ENCODE measurements at places on chromosomes 3 and 15.

- no peak for DNase-seq
These were observed 222.5 kb downstream of the NR2F2 start for GRCh38 chr15:96553006-96553405.

DNA sequence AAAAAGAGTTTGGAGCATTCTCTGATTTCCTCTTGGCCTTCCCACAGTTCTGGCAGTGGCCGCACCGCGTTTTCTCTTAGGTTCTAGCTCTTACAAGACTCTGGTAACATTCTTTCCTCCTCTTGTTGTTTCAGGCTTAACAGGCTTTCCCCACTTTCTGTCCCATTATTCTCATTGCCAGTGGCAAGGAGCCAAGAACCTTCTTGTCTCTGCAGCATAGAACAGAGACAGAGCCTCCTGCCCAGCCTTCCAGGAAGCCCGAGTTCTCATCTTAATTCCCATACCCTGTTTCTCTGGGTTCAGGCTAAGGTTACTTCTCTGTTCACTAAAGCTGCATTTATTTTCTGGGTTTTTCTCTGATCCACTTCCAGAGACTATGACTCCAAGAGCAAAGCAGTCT lies 61.1 kb downstream of the DUT start:
- DNase-seq: no peak

DNA sequence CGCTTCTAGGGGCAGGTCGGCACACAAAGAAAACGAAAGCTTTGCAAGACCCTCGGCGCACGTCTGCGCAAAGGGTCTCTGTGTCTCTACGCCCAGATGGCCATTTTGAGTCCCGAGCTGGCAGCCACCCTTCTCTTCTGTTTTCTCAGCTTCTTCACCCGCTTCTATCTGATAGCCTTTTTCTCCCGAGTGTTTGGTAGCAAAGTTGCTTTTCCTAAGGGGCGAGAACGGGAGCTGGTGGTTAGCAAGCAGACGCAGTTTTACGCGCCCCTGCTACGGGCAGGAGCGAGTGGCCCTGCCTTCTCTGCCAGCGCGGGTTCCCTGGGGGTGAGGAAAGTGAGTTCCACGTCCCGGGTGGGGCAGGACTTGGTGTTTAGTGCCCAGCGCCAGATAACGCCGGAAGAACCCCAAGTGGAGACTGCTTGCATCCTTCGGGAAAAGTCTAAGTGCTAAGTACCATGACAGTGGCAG lies 2.9 kb upstream of the MKRN2 start:
- DNase-seq: no peak

DNA sequence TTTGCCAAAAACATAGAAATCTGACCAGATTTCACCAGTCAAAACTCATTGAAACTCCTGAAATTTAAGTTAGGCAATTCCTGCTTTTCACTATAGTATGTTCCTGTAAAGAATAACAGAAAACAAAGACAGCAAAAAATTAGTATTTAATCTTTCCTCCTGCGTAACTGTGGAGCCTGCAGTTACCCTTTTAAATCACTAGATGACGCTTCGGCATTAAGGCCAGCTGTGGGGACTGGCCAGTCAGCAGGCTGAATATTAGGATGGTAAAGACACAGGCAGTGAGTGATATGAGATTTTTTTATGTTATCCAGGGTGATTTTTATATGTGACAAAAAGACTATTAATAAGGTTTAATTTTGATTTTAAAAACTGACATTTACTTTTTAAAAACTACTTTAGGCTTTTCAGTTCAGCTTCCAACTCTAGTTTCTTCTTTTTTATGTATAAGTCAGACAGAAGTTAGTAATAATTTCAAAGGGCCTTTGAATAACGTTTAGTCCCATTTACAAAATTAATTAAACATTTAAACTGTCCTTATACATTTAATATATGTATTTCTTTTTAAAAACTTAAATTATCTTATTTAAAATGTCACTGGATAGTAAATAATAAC lies 165.1 kb downstream of the PPM1L start:
- peak; percentile 69 for DNase-seq

GRCh38 chr3:33372218-33373081 lies 67.8 kb downstream of the UBP1 start:
- DNase-seq: peak; percentile 57

DNA sequence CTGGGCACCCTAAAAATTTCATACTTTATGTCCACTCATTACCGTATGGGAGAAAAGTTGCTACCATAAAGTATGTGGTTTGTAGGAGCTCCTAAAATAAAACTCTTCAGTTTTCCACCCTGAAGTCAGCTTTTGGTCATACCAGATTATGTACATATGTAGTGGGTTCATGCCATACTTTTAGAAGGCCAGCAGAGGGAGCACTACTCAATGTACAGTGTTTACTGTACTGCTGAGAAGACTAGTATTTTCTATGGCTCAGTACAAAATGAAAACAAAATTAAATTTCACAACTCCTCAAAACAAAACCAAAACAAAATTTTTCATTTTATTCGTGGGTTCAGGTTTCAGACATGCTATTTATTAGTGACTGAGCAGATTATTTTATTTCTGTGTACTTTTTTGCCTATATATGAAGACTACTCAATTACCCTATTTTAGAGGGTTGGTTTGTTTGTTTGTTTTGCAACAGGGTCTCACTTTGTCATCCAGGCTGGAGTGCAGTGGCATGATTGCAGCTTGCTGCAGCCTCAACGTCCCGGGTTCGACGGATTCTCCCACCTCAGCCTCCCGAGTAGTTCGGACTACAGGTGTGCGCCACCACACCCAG lies 24.3 kb downstream of the NXPE3 start:
- peak; percentile 55 for DNase-seq

DNA sequence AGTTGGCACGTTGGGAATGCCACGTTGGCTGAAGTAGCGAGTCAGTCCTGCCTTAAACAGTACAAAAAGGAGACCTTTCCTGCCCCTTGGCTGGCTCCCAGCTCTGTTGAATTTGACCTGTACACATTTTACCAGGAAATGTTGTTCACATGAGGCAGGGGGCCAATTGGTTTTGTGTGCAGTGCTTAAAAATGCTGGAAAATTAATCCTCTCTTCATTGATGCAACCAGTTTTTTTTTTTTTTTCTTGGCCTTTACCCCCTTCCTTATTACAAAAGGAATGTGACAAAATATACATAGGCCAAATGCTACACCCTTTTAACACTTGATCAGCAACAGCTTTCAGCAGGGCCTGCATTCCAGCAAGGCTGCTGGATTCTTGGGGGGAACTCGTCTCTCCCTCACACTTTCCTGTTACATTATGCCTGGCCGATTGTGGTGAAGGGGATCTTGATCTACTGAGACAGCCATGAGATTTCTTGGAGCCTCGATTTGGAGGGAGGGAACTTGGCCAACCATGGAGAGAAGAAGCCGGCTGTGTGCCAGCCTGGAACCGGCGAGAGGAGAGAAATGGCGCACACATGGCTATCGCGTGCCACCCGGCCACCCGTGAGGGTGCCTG lies 93.1 kb downstream of the DNASE1L3 start:
- no peak for DNase-seq

DNA sequence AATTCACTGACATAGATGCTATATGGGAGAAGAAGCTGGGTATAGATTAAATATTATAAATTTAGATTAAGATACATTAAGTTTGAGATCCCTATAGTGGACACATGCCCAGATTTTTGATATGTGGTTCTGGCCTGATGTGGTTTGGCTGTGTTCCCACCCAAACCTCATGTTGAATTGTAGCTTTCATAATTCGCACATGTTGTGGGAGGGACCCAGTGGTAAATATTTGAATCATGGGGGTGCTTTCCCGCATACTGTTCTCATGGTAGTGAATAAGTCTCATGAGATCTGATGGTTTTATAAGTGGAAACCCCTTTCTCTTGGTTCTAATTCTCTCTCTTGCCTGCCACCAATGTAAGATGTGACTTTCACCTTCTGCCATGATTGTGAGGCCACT lies 189.4 kb upstream of the CD96 start:
- DNase-seq: no peak

DNA sequence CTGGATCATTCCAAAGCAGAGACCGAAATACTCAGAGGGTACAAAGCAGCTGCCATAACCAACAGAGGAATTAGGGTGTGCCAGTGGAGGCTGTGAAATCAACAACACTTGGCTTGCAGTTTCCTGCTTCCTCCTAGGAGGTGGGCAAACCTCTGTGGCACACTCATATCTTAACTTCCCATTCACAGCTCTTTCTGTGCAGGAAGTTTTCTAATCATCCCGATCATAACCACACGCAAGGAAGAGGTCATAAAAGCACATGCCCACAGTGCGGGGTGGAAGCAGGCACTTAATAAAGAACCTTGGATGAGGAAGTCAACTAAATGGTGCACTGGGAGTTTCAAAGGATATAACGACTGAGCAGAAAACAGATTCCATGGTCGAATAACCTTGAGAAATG lies 5.1 kb downstream of the SCAMP2 start:
- no peak for DNase-seq

GRCh38 chr3:132638706-132639105 lies 20.9 kb downstream of the ACAD11 start:
- no peak for DNase-seq

DNA sequence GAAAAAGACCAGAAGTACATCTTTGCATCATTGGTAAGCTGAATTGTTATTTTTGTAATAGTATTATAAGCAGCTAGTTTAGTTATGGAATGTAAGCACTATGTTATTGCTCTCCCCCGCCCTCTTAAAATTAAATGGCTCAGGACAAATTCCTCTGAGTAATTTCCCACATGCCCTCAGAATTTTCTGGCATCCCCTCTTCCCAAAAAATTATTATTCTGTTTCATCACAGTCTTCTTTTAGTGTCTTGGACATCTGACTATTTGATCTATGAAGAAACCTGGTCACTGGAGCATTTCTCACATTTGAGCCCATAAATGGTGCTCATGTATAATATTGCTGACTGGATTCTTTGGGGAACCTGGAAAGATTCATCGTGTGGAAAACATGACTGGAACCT lies 68.3 kb downstream of the KLHL25 start:
- DNase-seq: no peak

GRCh38 chr3:14246414-14246813 lies 67.8 kb downstream of the LSM3 start:
- DNase-seq: no peak

- no peak for DNase-seq
These were observed 260.2 kb downstream of the KLF13 start for GRCh38 chr15:31586841-31587240.

GRCh38 chr15:60937278-60937677 lies 291.8 kb downstream of the RORA start:
- DNase-seq: no peak

DNA sequence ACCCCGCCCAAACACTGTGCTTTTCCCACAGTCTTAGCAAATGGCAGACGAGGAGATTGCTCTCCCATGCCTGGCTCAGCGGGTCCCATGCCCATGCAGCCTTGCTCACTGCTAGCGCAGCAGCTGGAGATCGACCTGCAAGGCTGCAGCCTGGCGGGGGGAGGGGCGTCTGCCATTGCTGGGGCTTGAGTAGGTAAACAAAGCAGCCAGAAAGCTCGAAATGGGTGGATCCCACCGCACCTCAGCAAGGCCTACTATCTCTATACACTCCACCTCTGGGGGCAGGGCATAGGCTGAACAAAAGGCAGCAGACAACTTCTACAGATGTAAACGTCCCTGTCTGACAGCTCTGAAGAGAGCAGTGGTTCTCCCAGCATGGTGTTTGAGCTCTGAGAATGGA lies 27.2 kb upstream of the WDR5B start:
- peak; percentile 40 for DNase-seq

GRCh38 chr15:81863162-81863561 lies 182.7 kb downstream of the MEX3B start:
- no peak for DNase-seq

DNA sequence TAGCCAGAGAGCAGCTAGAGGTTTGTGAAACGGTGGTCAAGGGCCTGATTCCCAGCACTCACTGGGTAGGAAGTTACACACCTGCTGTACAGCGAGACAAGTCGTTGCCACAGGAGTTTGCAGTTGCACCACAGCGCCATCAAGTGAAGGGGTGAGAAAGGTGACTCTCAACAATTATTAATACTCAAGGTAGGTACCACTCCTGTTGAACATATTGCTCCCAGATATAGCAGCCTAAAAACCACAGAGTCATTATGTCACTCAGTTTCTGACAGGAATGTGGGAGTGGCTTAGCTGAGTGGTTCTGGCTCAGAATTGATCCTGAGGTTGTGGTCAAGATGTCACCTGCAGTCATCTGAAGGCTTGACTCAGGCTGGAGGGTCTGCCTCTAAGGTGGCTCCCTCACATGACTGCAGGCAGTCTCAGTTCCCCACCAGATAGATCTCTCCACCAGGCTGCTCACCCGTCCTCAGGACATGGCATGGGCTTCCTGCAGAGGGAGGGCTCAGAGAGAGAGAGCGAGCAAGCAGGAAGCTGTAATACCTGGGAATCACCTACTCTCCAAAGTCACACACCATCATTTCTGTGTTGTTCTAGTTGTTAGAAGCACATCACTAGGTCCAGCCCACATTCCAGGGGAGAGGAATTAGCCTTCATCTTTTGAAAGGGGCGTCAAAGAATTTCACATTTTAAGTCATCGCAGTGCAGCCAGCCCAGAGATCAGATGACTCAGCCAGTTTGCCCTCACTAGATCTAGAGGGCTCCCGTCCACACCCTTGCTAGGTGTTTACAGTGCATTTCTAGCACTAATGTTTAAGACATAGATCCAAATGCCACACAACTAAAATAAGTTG lies 17.0 kb upstream of the ANO10 start:
- peak; percentile 25 for DNase-seq

- no peak for DNase-seq
These were observed 40.1 kb downstream of the FLNB start for GRCh38 chr3:58048301-58048700.

- DNase-seq: no peak
These were observed 12.2 kb downstream of the PRC1 start for GRCh38 chr15:90982135-90982534.

DNA sequence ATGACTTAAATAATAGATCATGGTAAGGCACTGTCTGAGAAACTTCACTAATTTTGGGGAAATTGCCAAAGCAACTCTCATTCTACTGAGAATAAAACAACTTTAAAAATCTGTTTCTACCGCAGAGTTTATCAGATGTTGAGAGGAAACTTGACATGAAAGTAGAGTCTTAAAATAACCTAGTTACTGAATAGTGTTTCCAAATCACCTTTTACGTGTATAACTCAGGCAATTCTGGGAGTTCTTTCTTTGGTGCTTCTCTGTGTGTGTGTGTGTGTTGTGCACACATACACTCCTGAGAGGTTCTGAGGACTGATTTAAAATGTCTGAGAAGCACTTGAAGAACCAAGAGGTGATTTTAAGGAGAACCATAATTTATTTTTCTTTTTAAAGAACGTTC lies 236.6 kb downstream of the SV2B start:
- DNase-seq: no peak

DNA sequence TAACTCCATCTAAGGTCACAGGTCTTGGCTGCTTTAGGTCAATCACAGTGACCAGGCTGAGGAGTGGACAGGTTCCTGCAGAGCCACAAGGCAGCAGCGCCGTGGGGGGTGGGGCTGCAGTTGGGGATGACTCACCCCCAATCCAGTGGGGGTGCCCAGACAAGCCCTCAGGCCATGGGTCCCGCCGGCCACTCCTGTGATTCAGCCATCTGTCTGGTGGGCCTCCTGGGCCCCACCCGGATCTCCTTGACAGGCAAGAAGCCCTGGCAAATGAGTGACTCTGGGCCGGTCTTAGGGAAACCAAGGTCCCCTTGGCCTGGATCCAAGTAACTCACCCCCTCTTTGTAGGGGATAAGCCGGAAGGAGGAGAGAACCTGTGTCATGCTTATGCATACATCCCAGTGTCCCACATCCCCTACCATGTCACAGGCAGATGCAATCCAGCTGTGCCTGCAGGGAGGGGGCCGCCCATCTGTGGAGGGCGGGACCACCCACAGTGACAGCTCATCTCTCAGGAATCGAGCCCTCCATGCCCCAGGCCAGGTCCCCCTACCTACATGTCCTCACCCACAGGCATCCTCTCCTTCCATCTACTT lies 495 bp upstream of the COL7A1 start:
- DNase-seq: peak; percentile 79

- no peak for DNase-seq
These were observed 11.2 kb downstream of the STIMATE start for GRCh38 chr3:52886049-52886730.
